Nucleus accumbens (tissue), 56 donors: ENCODE measurements at places on chromosomes 12 and 14.

DNA sequence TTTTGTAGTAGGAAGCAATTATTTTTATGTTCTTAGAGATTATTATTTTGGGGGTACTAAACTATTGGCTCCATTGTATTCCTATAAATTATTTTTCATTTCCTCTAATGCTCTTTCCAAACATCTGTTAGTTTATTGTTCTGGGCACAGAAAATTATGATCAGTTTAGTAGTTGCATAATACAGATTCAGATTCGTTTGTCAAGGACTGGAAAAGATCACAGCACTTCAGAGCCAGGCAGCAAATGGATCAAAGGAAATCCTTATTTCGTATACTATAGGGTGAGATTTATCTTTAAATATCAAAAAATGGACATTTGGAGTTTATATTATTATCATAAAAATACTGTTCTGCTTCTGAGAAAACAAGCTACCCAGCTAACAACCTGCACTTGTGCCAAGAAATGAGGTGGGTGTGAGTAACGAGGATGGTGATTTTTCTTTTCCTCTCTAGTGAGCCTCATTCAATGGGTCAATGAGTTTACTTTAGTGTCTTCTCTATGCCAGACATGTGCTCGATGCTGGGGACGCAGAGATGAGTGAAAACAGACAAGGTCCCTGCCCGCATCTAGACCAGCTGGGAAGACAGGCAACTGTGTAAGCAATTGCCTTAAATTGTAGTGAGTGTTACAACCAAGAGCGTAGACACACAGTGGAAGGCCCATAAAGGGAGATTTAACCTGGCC is 208.6 kb upstream of the PLXNC1 start:
- no peak for DNase-seq

DNA sequence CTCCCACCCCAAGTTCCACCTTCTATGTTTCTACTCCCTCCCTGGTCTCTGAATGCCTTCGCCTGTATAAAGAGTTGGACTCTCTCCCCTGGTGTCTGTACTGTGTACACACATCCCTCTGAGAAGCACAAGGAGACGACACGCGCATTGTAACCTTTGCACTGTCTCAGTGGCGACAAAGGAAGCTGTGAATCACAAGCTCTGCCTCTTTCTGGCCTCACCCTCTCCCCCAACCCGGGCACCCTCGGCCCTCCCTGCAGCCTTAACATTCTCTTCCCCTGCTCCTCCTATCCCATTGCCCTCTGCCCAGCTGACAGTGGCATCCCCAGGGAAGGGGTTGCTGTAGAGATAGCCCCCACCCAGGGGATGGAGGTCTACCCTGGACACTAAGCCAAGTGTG is 2.5 kb upstream of the SMARCD1 start:
- DNase-seq: no peak

DNA sequence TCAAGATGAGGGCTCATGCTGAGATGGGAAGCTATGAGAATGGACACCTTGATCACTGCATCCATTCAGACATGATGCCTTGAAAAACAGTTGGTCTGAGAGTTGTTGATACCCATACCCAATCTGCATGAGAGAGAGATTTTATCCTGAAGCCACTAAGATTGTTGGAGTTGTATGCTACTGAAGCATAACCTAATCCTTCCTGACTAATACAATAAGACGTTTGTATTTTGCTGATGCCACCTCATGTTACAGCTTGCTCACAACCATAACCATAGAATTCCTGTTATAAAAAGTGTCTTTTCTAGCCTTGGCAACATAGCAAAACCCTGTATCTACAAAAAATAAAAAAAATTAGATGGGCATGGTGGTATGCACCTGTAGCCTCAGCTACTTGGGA is 12.7 kb upstream of the SERPINA1 start:
- DNase-seq: no peak

DNA sequence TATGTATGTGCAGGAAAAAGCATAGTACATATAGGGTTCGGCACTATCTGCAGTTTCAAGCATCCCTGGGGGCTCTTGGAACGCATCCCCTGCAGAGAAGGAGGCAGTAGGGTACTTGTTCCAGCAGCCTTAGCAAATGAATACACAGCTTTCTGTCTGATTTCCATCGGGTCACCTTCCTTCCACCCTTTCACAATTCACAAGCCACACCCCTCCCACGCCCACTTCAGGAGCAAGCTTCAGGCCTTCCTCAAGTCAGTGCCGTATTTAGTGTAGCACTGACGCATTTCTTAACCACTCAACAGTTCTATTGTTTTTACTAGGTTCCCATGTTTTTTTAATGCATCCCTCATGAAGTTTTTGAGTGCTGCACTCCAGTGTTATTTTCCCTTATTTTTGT is 64.2 kb downstream of the CLMN start:
- no peak for DNase-seq

DNA sequence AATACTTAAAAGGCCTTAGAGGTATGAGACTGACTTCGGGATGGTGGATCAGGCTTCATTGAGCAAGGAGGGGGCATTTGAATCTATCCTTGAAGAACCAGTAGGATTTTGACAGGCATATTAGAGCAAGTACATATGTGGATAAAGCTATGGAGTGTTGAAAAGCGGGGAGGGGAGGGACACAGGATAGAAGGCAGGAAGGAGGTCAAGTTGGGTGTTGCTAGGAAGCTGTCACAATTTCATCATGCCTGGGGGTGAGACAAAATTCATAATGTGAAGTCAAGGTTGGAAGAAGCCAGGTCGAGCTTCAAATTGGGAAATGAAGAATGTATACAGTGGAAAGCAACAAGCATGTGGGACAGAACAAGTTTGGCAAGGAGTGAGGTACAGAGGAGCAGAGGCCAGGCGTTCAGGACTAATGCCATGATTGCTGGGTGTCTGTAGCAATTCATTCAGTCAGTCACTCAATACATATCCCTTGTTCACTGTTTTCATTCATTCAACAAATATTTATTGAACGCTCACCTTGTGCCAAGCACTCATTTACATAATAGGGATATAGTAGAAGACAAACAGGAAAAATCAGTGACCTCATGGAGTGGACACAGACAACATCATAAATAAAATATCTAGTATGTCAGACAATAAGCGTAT is 58.3 kb upstream of the LTA4H start:
- no peak for DNase-seq

DNA sequence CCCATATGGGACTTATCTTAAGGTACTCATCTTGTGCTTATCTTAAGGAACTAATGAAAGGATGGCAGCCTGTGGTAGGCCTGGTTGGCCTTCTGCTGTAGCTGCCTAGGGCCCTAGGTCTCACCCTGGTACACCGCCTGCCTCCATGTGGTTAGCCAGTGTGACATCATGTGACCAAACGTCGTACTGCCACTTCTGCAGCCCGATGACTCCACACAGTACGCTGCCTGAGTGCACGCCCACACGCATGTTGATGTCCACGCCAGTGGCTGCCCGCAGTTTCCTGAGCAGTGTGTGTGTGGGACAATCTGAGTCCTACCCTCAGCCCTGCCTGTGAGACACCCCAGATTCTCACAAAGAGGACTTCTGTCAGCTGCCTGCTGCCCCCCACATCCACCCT is 5.1 kb downstream of the ADCY4 start:
- DNase-seq: no peak

DNA sequence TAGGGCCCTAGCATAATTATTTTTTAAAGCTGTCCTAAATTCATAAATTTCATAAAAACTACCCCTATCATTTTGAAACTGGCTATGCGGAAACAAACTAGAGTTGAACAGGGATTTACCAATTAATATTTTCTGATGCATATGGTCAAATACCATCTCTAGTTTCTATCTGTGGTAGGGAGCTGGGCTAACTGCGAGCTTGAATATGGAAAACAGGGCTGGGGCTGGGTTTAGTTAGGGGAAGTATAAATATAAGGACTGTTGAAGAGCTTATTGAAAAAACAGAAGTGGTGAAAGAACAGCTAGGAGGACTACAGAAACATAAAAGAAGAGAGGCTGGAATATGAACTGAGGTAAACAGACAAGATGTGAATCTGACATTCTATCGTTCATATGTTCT is 91.8 kb downstream of the SLC38A1 start:
- DNase-seq: no peak

GRCh38 chr12:107593713-107594381 is 91.8 kb upstream of the PWP1 start:
- no peak for DNase-seq

GRCh38 chr12:116695464-116695725 is 42.5 kb downstream of the SPRING1 start:
- DNase-seq: no peak

GRCh38 chr14:104355101-104356019 is 217.0 kb downstream of the KIF26A start:
- no peak for DNase-seq

GRCh38 chr14:103905842-103906456 is 22.3 kb upstream of the TDRD9 start:
- no peak for DNase-seq

DNA sequence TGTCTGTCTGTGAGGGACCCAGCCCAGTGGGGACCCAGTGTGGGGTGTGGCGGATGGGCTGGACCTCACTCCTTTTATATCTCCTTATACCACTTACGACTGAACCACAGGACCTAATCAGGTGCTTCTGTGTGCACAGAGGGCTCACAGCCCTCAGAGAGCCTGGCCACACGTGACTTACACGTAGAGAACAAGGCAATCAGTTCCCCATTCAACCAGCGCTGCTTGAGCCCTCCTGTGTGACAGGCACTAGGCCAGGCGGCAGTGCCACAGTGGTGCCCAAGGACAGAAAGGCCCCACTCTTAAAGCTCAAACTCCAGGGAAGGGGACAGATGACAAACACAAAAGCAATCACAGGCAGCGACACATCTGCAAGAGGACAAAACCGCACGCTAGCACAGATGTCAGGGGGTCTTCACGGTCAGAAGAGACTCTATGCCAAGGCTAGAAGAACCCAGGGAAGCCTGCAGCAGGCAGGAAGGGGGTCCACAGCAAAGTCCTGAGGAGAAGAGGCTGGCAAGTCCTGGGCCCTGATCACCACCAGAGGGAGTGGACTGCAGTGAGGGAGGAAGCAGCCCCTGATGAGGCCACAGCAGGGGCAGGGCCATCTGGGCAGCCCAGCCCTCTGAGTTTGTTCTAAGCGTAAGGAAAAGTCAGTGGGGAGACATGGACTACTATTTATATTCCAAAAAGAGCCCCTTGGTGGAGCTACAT is 39.3 kb downstream of the SETD3 start:
- DNase-seq: no peak

DNA sequence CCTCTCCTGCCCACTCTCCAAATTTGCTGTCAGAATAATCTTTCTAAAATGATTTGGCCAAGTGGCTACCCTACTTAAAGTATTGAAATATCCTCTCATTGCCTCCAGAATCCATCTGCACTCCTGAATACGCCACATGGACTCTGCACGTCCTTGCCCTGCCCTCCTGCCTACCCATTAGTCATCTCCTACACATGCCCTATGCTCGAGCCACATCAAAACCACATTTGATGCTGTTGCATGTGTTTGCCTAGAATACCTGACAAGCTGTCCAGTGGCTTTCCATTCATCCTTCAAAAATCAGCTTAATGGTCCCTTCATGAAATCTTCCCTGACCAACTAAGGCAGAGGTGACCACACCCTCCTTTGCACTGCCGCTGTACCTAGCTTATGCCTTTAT is 17.0 kb downstream of the VCPKMT start:
- DNase-seq: no peak

GRCh38 chr12:33529031-33529430 is 89.4 kb upstream of the SYT10 start:
- no peak for DNase-seq

- DNase-seq: no peak
These were observed 76.8 kb downstream of the DAD1 start for GRCh38 chr14:22512106-22512814.

DNA sequence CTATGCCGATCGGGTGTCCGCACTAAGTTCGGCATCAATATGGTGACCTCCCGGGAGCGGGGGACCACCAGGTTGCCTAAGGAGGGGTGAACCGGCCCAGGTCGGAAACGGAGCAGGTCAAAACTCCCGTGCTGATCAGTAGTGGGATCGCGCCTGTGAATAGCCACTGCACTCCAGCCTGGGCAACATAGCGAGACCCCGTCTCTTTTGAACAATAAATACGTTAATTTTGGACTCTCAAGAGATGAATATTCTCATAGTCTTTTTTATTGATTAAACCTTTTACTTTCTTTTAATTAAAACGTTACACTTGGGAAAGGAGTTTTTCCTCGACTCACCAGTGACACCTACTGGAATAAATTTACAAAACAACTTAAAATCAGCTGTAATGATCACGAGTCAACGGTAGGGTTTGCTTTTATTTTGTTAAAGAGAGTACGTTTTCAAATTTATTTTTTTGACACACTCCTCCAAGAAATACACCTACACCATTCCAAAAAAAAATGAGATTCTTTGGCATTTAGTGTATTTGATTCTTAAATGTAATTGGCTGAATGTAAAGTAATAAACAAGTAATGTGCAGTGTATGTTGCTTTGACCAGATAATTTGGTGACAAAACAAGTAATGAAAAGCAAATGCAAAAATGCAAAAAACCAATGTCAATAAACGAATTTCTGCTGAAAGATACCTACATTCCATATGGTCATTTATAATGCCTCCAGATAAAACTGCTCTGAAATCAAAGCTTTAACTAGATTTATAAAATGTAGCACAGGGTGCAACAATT is 687 bp upstream of the RPS29 start:
- DNase-seq: no peak

GRCh38 chr12:126784328-126784921 is 1482.5 kb upstream of the TMEM132C start:
- no peak for DNase-seq

DNA sequence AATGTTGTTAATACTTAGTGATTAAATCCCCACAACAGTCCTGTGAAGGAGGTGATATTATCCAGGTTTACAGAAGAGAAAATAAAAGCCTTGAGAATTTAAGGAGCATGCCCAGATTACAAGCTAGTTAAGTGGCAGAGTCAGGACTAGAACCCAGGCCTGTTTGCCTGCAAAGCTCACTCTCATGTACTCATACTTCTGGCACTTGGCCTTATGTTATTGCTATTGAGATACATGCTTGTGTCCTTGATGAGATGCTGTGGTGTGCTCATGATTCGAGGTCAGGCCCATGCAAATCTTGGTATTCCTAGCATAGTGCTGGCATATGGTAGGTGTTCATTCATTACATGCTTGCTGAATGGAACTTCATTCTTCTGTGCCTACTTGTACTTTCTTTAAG is 7.6 kb upstream of the EID3 start:
- no peak for DNase-seq

DNA sequence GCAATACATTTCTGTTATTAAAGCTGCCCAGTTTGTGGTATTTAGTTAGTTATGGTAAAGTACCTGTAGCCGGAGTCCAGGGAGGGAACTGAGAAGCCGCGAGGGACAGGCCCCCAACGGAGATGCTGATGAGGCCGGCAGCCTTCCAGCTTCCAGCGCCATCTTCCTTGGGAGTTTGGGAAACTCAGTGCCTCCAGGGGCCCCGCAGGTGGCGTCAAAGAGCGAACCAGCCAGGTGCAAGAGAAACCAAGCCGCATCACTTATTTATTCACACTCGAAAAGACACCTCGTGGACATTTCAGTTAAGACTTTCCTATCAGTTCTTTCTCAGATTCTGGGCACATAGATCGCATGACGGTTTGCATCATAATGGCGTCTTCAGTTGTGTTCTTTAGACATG is 216.6 kb downstream of the GLT1D1 start:
- no peak for DNase-seq

- DNase-seq: no peak
These were observed 316.2 kb downstream of the PAWR start for GRCh38 chr12:79374545-79374944.
